Non-pigmented ciliary epithelial cell (primary cell): ENCODE measurements at places on chromosomes 6 and 20.

GRCh38 chr20:41577129-41578009 lies 40.8 kb downstream of the CHD6 start:
- no peak for DNase-seq

DNA sequence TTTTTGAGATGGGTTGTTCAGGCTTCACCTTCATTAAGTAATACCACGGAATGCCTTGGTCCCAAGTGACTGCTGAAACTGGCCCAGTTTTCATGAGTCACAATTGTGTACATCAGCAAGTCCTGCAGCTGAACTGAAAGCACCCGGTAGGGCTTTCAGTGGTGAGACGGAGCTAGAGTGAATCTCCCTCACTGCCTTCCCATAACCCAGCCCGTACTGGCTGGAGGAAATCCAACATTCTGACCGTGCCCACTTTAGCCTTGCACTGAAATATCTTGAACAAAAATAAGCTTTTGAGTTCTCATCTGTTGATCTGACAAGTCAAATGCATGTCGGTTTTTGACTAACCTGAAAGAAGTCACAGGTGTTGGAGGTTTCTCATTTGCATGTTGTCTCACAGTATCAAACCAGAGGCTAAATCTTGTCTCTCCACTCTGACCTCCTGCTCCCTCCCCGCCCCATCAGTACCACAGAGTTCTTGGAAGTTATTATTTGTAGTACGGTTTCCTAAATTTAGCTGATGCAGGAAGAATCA lies 35.9 kb downstream of the DUSP22 start:
- DNase-seq: peak; percentile 78

GRCh38 chr6:49980898-49981297 lies 11.5 kb upstream of the DEFB113 start:
- DNase-seq: no peak

DNA sequence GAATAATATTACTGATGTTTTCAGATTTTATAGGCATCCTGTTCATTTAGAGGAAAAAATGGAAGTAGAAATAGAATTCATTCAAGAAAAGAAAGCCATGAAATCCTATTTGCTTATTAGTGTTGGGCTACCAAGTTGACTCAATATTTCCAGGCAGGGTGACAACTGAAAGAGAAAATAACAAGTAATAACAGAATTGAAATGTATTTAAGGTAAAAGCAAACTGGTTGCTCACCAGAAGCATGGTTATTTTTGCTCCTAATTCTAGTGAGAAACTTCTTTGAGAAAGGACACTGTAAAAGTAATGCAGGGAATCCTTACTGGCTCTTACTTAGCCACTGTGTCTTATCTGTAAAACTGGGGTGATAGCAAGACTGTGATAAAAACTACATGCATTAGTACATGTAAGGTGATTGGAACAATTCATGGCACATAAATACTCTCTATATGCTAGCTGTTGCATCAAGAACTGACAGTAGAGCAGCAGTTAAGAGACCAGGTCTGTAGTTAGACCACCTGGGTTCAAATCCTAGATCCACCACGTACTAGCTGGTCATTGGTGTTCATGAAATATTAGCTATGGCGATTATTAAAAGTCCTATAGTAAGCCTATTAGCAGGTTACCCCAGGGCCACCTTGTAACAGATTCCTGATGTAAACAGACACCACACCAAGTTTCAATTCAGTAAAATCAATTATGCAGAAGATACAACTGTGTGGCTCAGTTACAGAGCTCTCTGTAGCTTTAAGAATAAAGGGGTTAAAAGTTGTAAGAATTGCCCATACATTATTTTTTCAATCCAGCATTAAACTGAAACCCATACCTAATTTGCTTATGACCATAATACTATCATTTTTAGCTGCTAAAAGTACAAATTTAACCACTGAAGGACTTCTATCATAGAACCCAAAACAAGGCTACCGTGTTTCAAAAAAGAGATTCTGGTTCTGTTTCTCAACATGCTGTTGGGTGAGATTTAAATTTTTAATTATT lies 159.2 kb upstream of the COL21A1 start:
- no peak for DNase-seq

- DNase-seq: no peak
Measured at GRCh38 chr20:52684176-52684575, 288.0 kb upstream of the TSHZ2 start.

- no peak for DNase-seq
Measured at GRCh38 chr6:169263374-169263773, 9.7 kb upstream of the THBS2 start.

DNA sequence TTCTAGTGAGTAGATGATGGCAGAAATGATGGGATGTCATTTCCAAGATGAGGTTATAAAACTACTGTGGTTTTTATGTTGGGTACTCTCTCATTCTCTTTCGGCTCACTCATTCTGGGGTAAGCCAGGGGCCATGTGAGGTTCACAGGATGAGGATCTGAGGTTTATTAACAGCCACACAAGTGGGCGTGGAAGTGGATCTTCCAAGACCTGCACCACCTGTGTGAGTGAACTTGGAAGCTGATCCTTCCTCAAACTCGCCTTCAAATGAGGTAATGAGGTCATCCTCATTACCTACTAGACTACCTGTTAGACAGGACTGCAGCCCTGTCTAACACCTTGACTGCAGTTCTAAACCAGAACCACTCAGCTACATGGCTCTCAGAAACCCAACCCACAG lies 45.1 kb upstream of the TAGAP start:
- no peak for DNase-seq

GRCh38 chr6:26445934-26446667 lies 5.8 kb downstream of the BTN3A3 start:
- no peak for DNase-seq

DNA sequence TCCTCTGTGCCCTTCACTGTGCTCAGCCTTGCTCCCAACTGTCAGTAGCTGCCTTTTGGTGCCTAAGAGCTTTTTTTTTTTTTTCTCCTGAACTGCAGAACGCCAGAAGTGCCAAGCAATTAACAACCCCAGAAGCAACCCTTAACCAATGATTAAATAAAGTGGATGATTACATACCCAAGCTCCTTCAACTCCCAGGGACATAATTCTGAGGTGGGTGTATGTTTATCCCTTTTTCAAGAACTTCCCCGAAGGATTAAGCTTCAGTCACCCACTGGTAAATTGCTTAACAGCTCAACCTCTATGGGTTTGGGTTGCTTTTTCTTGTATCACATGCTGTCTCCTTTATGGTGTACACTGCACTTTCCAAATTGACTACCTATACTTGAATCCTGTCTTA lies 41.1 kb downstream of the KLHL31 start:
- no peak for DNase-seq

DNA sequence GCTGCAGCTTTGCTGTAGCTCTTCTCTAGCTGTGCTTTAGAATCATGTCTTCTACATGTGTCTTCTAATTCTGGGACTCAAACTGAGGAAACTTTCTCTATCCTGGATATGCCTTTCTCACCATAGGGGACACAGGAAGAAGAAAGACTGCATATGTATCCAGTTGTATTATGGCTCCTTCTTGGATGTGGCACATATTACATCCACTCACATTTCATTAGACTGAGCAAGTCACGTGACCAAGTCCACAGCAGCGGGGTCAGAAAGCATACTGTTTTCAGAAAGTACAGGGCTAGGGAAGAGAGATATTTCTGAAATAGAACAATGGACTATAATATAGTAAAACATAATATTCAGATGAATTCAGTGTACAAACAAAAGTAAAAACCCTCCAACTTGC lies 187.6 kb upstream of the RIMS1 start:
- DNase-seq: no peak

- no peak for DNase-seq
Measured at GRCh38 chr6:101286146-101286545, 107.4 kb upstream of the GRIK2 start.

- DNase-seq: no peak
Measured at GRCh38 chr20:33917831-33918525, 75.7 kb upstream of the RALY start.

DNA sequence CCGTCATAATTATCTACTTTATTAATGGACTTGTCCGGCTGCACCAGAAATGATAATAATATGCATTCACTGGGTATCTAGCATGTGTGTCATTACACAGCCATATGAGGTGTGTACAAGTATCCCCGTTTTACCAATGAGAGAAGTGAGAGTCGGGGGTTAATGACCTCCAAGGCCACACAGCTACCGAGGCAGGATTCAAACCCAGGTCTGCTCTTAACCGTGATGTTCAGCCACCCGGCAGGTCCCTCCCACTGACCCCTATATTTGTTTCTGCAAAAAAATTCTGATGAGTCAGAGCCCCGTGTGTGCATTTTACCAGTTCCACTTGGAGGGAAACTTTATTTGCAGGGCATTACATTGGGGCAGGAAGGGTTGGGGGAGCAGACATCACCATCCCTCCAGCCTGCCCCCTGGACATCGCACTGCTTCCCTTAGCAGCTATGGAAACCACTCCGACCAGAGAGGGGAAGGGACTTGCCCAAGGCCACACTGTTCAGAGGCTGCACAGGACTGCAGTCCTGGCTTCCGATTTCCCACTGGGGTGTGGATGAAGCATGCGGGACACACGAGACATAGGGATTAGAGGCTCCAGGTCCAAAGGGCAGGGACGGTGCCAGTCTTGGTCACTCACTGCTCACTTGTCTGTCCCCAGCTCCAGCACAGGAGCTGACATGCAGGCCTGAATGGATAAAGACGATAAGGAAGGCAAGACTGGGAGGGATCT lies 10.1 kb upstream of the SRC start:
- no peak for DNase-seq

DNA sequence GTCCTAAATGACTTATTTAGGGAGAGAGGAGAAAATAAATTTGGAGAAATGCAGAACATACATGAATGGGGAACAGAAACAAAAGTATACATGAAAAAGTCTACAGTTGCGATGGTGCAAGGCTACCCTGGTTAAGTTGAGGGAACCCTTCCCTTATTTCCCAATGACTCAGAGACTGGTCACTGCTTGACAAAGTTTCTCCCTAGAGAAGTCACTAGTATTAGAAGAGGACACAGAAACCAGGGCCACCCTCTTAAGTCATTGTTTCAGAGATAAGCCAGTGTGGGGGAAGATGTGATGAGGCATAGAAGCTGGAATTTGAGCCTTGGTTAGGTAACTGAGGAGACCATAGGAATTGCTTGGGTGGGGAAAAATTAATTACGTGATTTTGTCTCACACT lies 24.4 kb upstream of the EDN1 start:
- no peak for DNase-seq

- no peak for DNase-seq
Measured at GRCh38 chr6:38177882-38178583, 358.5 kb downstream of the ZFAND3 start.

- DNase-seq: no peak
Measured at GRCh38 chr6:47603995-47604394, 94.4 kb upstream of the ADGRF4 start.

GRCh38 chr6:46964716-46965519 lies 43.2 kb upstream of the ADGRF5 start:
- peak; percentile 43 for DNase-seq

GRCh38 chr6:16329233-16329632 lies 90.8 kb downstream of the GMPR start:
- no peak for DNase-seq

DNA sequence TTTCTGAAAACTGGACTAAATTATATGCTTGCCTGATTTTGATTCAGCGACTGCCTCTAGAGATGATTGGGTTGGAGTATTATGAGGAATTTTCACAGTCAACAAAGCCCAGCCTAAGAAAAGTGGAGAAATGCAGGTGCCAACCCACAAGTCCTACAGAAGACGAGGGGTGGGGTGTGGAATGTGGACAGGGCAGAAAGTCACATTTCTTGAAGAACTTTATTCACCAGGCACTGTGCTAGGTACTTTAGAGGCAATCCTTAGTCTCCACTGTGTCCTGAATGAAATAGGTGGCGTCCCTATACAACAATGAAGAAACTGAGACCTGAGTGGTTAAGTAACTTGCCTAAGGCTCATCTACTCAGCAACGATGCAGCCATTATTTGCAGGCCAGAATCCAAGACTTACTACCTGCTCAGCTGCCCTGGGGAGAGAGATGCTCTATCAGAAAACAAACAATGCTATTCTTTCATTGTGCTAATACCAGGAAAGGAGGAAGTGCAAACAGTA lies 106.3 kb downstream of the RNF144B start:
- no peak for DNase-seq

DNA sequence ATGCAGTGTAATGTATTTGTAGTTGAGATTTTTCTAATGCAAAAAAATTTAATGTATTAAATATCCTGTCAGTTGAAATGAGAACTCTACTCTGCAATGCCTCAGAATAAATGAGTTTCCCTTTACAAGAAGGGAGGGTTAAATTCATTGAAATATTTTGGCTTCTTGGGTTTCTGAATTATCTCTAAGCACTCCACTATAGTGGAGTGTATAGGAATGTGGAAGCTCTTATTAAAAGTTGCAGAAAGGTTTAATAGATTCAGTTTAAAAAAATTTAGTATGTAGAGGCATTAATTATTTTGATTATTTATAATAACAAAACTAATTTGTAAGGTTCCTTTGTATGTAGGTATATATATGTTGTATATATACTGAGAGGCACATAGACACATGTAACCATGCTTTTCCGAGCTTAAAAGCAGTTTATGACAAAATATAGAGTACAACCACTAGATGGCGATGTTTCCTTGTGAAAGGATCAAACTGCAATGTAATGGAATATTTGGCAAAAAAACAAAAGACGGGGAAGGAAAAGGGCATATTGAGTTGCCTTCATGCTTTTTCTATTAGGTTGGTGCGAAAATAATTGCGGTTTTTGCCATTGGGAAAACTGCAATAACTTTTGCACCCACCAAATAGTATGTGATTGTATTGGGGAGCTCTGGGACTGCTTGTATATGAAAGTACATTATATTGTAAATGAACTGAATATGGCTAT lies 144.2 kb downstream of the MYO6 start:
- DNase-seq: peak; percentile 45

DNA sequence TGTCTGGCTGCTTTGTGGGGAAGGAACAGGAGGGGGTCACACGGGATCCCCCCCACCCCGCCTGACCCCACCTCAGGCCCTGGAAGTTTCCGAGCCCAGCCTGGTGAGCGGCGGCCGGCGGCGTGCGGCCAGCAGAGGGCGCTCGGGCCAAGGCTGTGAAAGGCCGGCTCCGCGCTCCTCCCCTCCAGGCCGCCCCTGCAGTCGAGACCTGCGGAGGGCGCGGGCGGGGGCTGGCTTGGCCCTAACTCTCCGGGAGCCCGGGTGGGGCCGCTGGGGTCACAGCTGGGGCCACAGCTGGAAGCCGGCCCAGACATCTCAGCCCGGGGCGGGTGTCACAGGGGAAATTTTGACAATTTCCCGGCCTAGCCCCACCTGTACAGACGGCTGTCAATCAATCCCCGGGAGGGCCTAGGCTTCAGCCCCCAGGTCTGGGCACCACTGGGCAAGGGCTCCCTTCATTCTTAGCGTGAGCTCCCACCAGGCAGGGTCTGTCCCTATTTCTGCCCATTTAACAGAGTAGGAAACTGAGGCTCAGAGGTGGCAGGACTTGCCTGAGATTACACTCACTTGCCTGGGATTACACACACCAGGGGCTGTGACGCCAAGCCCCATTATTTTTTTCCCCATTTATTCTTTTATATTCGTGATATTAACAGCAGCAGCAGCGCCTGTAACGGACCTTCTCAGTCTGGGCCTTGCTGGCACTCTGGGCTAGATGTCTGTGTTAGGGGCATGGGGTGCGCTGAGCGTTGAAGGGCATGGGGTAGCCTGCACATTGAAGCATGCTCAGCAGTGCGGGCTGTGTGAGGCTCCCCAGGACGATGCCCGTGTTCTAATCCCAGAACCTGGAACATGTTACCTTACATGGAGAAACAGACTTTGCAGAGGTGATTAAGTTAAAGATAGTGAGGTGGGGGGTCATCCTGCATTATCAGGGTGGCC lies 23.0 kb downstream of the ZBP1 start:
- DNase-seq: no peak
